ENCODE measurements at places on chromosomes 7 and 10.
A peak's percentile ranks its signal among the peaks of the same experiment; 100 is the strongest.

DNA sequence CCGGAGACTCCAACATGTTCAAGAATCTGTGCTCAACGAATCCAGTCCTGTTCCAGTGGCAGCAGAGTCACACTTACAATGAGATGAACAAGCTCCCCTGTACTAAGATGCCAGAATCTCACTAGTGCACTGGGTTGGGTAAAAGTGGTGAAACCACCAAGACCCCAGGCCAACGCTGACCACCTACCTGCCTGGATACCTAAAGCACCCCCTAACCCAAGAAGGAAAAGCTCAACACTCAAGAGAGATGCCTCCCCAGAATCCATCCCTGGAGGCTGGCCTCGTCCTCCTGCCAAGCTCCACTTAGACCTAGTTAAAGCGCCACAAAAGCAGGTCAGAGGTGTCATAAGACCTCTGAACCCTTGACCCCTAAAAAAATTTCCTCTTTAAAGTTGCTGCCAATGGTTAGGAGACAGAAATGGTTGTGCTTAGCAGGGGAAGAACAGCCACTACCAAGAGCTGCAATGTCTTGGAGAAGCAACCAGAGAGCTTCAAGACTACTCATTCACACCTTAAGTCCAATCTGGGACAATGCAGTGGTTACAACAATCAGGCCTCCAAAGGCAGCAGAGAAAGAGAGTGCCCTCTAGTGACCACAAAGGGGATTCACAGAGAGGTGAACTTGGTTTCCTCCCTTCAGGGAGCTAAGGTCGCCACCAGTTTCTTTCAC, 94.6 kb upstream of the MACROH2A2 start:
- no peak overlapping the region for H3K27ac ChIP-seq
- no peaks in the 10 kb centered on the region for H3K27me3 ChIP-seq
- no peaks in the 10 kb centered on the region for H3K4me1 ChIP-seq
- no peaks in the 10 kb centered on the region for H3K36me3 ChIP-seq

DNA sequence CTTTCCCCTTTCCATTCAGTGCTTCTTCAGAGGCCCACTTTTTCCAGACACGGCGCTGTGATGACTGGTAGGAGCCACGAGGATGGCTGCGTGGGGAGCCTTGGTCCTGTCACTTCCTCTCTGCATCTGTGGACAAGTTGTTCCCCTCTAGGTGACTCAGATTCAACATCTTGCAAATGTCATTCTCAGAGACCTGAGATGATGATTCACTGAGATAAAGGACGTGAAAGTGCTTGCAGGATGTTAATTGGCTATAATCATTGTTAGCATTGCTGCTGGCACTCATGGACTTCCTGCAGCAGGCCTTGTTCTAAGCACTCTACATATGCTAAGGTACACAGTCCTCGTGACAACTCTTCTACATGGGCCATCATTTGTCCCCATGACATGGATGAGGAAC, 489.8 kb upstream of the ZMIZ1 start:
- no peaks in the 10 kb centered on the region for H3K36me3 ChIP-seq
- no peak overlapping the region for H3K27ac ChIP-seq
- H3K4me3 ChIP-seq: no peak overlapping the region

DNA sequence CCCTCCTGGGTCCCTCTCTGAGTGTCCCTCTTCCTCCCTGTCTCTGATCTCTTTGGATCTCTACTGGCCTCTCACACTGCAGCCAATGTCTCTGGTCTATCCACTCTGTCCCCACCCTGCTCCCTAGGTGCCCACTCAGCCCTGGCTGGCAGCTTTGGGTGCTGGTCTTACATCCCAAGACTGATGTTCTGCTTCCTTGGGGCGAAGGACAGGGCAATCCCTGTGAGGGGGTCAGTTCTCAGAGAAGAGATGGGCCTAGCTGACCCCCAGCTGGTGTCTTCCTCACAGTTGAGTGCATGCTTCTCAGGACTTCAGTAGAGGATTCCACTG, 51.7 kb upstream of the CAMK2B start:
- H3K36me3 ChIP-seq: no peaks in the 10 kb centered on the region
- no peak for DNase-seq
- H3K4me1 ChIP-seq: no peaks in the 10 kb centered on the region
- H3K27me3 ChIP-seq: no peaks in the 10 kb centered on the region

DNA sequence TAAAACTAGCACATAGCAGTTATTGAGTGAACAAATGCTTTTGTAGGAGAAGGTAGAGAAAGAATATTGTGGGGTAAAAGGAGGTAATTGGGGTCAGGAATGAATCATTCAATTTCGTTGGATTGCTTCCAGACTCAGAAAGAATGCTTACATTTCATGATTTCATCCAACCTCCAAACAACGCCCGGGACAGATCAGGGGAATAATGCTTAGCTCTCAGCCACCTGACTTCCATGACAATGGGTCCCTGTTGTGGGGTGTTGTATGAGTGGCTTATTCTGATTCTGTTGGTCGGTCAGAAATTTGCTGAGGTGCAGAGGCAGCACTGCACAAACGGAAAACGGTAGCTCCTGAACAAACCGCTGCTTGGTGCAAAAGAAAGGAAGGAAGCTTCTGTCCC, 24.0 kb upstream of the INPP5F start:
- no peak overlapping the region for H3K4me3 ChIP-seq
- H3K4me1 ChIP-seq: no peaks in the 10 kb centered on the region
- H3K36me3 ChIP-seq: no peaks in the 10 kb centered on the region
- H3K27me3 ChIP-seq: no peaks in the 10 kb centered on the region

DNA sequence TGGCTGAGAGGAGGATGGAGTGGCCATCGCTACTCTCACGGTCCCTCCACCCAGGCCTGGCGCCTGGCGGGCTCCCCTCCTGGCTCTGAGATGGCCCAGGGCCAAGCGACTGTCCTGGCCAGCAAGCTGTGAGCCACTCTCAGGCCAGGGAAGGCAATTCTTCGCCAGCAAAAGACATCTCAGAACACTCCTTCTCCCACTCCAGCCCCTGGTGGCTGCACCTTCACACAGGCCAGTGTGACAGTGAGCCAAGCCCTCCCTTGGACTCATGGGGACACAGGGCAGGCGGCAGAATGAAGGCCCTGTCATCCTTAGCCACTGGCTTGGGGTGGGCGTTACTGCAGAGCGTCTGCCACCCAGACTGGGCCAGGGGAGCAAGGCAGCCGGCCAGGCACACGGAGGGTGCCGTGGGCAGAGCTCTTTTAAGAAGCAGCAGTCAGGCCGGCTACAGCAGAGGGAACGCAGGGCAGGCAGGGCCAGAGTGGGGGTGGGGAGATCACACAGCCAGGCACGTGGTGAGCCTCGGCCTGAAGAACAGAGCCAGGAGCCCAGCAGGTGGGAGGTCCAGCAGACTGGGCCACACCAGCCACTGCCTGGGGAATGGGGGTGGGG, 14.4 kb downstream of the STK32C start:
- no peaks in the 10 kb centered on the region for H3K36me3 ChIP-seq
- no peaks in the 10 kb centered on the region for H3K27me3 ChIP-seq
- DNase-seq: no peak
- no peak overlapping the region for H3K27ac ChIP-seq
- no peaks in the 10 kb centered on the region for H3K4me1 ChIP-seq

GRCh38 chr7:25259487-25260243, 31.4 kb upstream of the NPVF start:
- H3K4me1 ChIP-seq: no peaks in the 10 kb centered on the region
- H3K27ac ChIP-seq: no peak overlapping the region
- H3K4me3 ChIP-seq: no peak overlapping the region
- H3K36me3 ChIP-seq: no peaks in the 10 kb centered on the region
- no peaks in the 10 kb centered on the region for H3K27me3 ChIP-seq
- peak; percentile 81 for DNase-seq

DNA sequence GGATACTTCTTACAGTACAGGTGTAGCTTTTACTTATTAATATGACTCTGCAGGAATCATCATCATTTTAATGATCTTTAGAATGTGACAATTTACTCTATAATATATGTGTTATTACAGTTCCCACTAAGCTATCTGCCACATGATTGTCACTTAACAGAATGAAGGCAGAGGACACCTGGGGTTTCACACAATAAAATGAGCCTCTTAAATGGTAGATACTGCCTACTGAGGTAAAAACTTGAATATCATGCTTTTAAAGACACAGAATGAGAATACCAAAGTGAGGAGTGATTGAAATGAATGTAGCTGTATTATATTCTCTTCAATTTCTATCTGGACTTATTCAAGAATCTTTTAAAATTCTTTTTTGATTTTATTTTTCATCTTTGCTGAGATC, 1255.3 kb upstream of the LRRN3 start:
- H3K4me3 ChIP-seq: no peak overlapping the region
- no peaks in the 10 kb centered on the region for H3K36me3 ChIP-seq

- H3K27ac ChIP-seq: no peak overlapping the region
- H3K36me3 ChIP-seq: no peaks in the 10 kb centered on the region
- no peak for DNase-seq
- peaks cover 6% of the 10 kb centered on the region for H3K4me1 ChIP-seq
- H3K27me3 ChIP-seq: no peaks in the 10 kb centered on the region
These were observed 1.5 kb upstream of the RGS10 start for GRCh38 chr10:119543814-119544642.

DNA sequence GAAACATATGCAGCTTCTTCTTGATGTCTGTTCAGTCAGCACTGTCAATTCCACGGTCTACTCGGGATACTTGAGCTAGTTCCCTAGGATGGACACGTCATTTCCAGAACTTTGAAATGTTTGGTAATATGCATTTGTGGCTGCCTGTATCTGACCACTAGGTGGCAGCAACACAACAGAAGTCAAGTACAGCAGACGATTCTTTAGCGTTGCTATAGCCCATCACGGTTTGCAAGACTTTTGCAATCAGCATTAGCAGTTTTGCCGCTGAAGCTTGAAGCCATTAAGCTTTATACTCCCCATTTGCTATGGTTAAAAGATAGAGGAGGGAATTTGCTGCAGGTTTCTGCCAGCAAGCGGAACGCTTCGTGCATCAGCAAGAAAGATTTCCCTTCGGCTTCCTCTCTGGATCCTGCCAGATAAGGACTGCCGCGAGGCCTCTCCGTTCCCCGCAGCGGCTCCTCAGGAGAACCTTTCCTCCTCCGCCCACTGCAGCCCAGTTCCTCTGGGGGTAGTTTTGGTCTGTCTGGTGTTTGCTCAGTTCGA, 63.5 kb downstream of the ABCC2 start:
- no peak overlapping the region for H3K27ac ChIP-seq
- peak; percentile 73 for DNase-seq
- no peak overlapping the region for H3K4me3 ChIP-seq
- peaks cover 5% of the 10 kb centered on the region for H3K4me1 ChIP-seq
- H3K27me3 ChIP-seq: no peaks in the 10 kb centered on the region

DNA sequence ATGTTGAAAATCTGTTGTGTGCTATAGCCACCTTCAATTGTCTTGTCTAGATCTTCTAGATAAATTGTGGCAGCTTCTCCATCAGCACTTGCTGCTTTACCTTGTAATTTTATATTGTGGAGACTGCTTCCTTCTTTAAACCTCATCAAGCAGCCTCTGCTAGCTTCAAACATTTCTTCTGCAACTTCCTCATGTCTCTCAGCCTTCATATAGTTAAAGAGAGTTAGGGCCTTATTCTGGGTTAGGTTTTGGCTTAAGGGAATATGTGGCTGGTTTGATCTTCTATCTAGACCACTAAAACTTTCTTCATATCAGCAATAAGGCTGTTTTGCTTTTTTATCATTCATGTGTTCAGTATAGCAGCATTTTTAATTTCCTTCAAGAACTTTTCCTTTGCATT, 128.2 kb downstream of the ADAM22 start:
- H3K36me3 ChIP-seq: no peaks in the 10 kb centered on the region
- H3K27ac ChIP-seq: no peak overlapping the region
- DNase-seq: no peak
- no peaks in the 10 kb centered on the region for H3K27me3 ChIP-seq
- no peaks in the 10 kb centered on the region for H3K4me1 ChIP-seq

DNA sequence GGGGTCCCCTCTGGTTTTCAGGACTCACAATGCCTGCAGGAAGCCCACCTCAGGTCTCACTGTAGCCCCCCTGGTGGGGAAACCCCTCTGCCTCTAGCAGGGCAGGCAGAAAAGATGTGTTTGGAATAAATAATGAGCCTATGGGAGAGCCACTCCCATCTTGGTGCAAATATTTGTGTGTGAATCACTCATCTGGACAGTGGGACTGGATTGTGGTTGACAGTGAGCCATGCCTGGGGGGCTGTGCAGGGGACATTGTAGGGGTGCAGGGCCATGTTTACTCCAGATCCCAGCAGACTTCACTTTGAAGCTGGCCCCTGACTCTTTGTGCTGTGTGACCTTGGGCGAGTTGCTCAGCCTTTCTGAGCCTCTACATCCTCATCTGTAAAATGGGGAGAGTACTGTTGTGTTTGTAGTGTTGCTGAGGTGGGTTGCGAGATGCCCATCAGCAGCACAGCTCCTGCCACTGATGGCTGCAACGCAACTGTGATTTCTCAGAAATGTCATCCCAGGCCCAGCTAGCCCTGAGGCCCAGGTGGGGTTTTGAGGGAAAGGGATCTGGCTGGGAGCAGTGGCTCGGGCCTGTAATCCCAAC, 20.7 kb downstream of the GTF2IRD1 start:
- no peaks in the 10 kb centered on the region for H3K4me1 ChIP-seq
- DNase-seq: no peak
- H3K27ac ChIP-seq: no peak overlapping the region
- no peak overlapping the region for H3K4me3 ChIP-seq
- H3K27me3 ChIP-seq: no peaks in the 10 kb centered on the region

DNA sequence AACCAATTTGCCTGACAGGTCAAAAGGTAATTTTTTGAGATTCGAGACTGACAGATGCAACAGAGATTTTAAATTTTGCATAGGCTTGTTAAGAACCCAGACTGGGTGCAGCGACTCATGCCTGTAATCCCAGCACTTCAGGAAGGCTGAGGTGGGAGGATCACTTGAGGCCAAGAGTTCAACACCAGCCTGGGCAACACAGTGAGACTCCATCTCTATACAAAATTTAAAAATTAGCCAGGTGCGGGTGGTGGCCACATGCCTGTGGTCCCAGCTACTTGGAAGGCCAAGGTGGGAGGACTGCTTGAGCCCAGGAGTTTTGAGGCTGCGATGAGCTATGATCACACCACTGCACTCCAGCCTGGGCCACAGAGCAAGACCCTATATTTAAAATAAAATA, 34.6 kb downstream of the AMZ1 start:
- H3K4me3 ChIP-seq: no peak overlapping the region
- H3K36me3 ChIP-seq: peaks cover 12% of the 10 kb centered on the region
- H3K4me1 ChIP-seq: no peaks in the 10 kb centered on the region
- no peak overlapping the region for H3K27ac ChIP-seq

DNA sequence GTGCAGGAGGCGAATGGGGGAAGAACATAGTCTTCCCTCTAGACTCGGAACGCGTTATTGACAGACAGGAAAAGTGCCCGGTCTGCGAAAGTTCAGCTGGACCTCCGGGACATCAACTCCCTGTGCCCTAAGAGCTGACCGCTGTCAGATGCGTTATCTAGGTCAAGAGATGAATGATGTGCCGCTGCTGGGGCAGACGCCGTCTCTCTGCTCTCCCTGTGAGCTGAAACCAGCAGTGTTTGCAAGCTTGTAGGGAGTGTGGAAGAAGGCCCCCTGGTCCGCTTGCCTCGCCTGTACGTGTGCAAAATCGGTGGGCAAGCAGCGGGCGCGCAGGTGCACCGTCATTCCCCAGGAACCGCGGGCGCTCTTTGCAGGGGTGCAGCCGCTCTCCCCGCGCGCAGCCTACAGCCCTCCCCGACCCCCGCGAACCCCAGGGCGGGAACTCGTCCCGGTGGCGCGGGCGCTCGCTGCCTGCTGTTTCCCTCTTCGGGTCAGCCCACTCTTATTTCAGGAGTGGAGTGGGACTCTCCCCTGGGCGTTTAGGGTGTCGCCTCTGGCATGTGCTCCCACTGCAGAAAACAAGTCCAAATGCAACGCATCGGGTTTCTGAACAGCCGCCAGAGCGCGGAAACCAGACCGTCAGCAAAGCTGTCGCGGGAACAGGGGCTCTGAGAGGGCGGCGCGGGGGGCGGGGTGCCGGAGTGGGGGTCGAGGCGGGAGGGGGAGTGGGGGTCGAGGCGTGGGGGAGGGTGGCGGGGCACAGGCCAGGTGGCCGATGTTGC, 1.8 kb upstream of the PFKFB3 start:
- peak; percentile 37 for DNase-seq
- H3K4me3 ChIP-seq: peak overlapping the region; percentile 64
- H3K27ac ChIP-seq: peak overlapping the region; percentile 66
- peaks cover 12% of the 10 kb centered on the region for H3K4me1 ChIP-seq
- H3K27me3 ChIP-seq: no peaks in the 10 kb centered on the region
- H3K36me3 ChIP-seq: no peaks in the 10 kb centered on the region

Measured in naive thymus-derived CD4-positive, alpha-beta T cell (primary cell).